ENCODE measurements at places on chromosomes 2 and 18.

DNA sequence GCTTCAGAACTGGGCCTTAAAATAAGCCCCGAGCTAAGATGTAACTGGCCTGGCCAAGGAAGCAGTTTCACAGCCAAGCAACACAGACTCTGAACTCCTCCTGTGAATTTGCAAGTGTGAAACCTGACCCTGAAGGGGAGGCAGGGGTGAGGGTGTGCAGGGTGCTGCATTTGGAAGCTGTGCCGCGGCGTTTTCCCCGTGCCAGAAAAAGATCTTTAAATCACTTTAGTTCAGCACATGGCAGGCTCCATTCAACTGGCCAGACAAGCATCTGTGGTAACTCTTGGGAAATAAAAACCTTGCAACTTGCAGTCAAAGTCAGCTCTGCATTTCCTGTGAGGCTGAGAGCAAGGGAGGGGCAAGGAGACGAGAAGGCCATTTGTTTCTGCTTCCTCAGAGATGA, 209.3 kb upstream of the SOX11 start:
- DNase-seq = no peak

GRCh38 chr18:10453261-10453805, 1.1 kb upstream of the APCDD1 start:
- DNase-seq = no peak

DNA sequence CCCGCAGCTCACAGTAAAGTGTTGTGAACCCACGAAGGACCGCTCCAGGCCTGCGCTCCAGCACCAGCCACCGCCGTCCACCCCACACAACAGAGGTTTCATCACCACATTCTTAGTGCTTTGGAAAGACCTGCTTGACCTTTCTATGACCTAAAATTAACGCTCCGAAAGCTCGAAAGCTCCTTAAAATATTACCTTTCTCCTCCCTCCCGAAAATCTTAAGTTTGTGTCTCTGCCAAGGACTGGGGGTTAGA, 149.2 kb downstream of the TWIST2 start:
- no peak for DNase-seq

DNA sequence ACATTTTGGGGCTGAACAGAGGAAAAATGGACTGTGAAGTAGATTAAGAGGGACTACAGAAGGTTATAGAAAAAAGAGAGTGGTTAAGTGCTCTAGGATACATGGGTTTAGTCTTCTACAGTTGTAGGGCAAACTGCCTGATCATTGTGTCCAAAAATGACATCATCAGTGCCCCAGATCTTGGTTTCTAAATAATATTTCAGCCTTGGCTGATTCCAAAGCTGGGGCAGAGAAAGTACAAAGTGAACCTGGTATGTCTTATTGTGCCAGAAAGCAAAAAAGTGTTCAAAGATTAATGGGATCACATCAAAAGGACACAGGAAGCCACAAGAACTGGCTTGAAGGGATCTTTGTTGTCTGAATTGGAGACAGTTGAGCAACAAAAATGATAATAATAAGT, 97.1 kb upstream of the ZNF521 start:
- no peak for DNase-seq

DNA sequence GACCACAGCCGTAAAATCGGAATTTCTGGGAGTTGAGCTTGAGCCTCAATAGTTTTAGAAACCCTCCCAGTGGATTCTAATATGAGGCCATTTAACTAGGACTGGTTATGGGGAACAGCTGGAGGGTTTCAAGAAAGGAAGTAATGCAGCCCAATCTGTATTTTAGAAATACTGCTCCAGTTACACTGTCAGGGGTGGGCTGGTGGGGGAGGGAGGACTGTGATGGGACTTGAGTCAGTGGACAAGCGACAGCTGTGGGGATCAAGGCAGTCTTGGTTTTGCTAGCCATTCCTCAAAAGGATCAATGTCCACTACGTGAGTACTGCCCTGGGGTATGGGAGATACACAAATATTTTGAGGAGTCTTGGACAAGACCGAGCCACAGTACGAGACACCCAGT, 34.8 kb downstream of the ASB1 start:
- no peak for DNase-seq

DNA sequence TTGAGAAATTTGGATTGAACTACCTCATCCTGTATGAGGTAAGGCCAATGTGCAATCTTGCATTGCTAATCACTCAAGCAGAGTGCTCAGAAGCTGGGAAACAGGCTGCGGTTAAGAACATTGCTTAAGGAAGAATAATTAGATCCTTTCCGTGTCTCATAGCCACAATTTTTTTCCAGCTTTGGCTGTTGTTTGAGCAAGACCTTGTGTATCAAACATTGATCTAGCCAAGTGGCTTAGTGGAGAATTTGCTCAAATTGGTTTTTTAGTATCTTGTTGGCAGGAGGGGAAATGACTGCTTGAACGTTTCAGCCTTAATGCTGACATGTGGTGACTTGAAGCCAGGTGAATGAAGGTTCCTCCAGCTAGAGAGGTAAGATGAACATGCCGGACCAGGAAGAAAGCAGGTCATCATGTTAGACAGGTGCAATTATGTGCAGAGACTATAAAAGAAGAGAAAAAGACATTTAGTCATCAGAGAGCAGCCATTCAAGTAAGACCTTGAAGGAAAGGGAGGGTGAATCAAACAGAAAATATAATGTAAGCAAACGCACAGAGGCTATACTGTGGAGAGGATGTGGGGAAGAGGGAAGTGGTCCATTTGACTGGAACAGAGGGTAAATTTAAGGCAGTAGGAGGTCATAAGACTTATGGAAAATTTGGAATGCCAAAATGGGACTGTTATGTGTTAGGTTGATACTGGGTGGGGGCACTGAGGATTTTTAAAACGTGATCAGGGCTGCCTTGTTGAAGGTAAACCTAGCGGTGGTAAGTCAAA, 98.9 kb upstream of the CYP1B1 start:
- DNase-seq = no peak

- DNase-seq = no peak
These were observed 66.6 kb downstream of the GYPC start for GRCh38 chr2:126722546-126722945.

- DNase-seq = no peak
These were observed 72.3 kb downstream of the LDLRAD4 start for GRCh38 chr18:13290856-13291271.

- DNase-seq = no peak
These were observed 61.2 kb upstream of the GPC1 start for GRCh38 chr2:240374085-240374907.

- no peak for DNase-seq
These were observed 127.1 kb upstream of the TTC39C start for GRCh38 chr18:23887493-23887892.

- DNase-seq = no peak
These were observed 425 bp downstream of the ASB3 start for GRCh38 chr2:53786352-53786704.

DNA sequence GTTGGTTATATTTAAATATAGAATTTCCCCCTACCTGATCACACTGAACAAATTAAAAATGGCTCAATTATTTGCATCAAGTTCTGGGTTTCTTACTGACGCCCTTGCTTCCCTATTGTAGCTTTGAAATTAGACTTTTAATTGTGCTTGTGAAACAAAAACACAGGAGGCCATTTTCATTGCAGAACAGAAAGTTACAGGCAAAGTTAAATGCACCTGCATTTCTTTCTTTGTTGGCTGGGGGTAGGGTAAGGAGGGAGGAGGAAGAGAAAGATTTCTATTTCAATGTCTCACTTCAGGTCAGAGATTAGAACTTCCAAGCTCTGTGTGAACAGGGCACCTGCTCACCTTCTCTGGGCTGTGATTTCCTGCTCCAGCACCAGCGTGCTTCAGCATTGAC, 199.6 kb downstream of the BCL11A start:
- DNase-seq = no peak

GRCh38 chr2:106137731-106138521, 56.2 kb downstream of the UXS1 start:
- DNase-seq = no peak

- no peak for DNase-seq
These were observed 98.3 kb downstream of the NAB1 start for GRCh38 chr2:190746971-190747761.

GRCh38 chr2:946073-946948, 4.3 kb upstream of the SNTG2 start:
- DNase-seq = no peak

GRCh38 chr2:67896476-67896875, 166.3 kb downstream of the C1D start:
- DNase-seq = no peak

GRCh38 chr2:127371037-127371436, 16.7 kb downstream of the MAP3K2 start:
- no peak for DNase-seq
